ENCODE measurements at places on chromosomes 7 and 10. TPM values are rescaled to one million over a fixed set of nuclear protein-coding genes. Genes with fewer than 3 reads are reported as not detected.

Gene TMEM196
- polyA plus RNA-seq, result not detected

Gene SAMD9
- 13.3 TPM for polyA plus RNA-seq

Gene AQP1
- not detected for polyA plus RNA-seq

Gene ADGRA1
- not detected for polyA plus RNA-seq

Gene DMBT1
- polyA plus RNA-seq, result not detected

Gene CYTH3
- 4.0 TPM for polyA plus RNA-seq

Gene CPVL
- not detected for polyA plus RNA-seq

Gene CTNNA3
- not detected for polyA plus RNA-seq
